ENCODE measurements at places on chromosomes 4 and X.

GRCh38 chr4:157838366-157838765 lies 334.5 kb downstream of the GASK1B start:
- no peak for DNase-seq

DNA sequence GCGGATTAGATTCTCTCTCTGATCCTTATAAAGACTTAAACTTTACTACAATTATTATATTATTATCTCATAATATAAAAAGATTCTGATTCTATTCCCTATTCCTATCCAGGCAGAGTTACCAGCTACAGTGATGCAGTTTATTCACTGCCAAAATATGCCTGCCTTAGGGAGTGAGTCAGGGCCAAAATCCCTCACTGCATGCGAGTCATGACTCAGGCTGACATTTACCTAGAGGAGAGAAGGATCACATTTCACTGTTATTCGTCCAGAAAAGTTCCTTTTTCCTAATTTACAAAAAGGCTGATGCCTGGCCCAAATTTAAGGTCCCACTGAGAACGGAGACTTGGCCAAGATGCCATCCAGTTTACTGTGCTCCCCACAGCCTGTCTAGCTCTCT lies 168.5 kb upstream of the LDB2 start:
- no peak for DNase-seq

DNA sequence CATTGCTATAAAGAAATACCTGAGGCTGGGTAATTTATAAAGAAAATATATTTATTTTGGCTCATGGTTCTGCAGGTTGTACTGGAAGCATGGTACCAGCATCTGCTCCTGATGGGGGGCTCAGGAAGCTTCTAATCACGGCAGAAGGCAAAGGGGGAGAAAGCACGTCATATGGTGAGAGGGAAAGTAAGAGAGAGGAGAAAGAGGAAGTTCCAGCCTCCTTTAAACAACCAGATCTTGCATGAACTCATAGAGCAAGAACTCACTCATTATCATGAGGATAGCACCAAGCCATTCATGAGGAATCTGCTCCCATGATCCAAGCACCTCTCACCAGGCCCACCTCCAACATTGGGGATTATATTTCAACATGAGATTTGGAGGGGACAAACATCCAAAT lies 125.0 kb upstream of the GRPR start:
- no peak for DNase-seq

GRCh38 chr4:4289597-4289940 lies 385 bp downstream of the LYAR start:
- DNase-seq = no peak

DNA sequence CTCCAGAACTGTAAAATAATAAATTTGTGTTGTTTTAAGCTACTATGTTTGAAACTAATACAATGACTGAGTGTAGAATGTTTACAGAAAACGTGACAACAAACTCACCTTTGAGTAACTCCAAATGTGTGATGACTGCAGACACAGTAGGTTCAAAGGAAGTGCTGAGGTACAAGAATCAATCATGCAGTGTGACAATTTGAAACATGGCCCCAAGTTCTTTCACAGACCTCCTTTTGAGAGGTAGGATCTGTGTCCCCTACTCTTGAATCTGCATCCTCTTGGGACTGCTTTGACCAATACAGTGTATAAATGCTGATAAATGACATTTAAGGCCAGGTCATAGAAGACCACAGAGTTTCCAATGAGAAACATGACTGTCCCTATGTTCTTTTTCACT lies 667.7 kb upstream of the DIPK2B start:
- no peak for DNase-seq

DNA sequence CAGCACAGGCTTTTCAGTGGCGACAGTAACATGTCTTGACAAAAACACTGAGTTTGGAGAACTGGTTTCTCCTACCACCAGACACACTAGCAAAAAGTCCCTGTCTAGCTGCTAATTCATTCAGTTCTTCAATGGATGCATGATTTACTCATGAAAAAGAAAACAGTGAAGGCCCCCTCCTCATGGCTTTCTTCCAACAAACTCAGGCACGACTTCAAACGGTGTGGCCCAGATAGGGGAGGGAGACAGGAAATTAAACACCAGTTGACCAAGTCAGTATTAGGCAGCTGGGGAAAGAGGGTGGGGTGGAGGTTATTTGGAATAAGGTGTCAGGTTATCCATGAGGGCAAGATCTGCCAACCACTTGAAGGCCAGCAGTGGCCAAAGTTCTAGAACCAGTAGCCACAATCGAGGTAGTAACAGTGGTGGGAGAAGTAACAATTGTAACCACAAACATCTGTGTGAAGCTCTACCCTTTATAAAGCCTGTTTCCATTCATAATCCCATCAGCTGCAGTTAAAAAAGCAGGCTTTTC lies 60.2 kb downstream of the SEPSECS start:
- DNase-seq = no peak

GRCh38 chrX:107769581-107770317 lies 5.8 kb downstream of the TSC22D3 start:
- no peak for DNase-seq

DNA sequence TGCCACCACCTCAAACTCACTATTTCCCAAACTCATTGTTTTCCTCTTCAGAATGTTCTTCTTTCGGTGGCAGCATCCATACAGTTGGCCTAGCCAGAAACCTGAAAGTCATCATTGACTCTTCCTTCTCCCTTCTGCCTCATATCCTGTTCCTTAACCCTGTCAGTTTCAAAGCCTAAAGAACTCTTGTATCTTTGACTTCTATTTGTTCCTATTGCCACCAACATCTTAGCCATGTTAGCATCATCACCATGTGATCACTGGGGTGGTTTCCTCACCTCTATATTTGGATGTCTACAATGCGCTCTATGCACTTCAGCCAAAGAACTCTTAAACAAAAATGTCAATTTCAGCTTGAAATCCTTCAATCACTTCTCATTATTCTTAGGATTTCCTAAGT lies 29.0 kb downstream of the DDX60L start:
- DNase-seq = no peak

- DNase-seq = no peak
Observed at GRCh38 chr4:26141911-26142638, 178.7 kb upstream of the RBPJ start.

DNA sequence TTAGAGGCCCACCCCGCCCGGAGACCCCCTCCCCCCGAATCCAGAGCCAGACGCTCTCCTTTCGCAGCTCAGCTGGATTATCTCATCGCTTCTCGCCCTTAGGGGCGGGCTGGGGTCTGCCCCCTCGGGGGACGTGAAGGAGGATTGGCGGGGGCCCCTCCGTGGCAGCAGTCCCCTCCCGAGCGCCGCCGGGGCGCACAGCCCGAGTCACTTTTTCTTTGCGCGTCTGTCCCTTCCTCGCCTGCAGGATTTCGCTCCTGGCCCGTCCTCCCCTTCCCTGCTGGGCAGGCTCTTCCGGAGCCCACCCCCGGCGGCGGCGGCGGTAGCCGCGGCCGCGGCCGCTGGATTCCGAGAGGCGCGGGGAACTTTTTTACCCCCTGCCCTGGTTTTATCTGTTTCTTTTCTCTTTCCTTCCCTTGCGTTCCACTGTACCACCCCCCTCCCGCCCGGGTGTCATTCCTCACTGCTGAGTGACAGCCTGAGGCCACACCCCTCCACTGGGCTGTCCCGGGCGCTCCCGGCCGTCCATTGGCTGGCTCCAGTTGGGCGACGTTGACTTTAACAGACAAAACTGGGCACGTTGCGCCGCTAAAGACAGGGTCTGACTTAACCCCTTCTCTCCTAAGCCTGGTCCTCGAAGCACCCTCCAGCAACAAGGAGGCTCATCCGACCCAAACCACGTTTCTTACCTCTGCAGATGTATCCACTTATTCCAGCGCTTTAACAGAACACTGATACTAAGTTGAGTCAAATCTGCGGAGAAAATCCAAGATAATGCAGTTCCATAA lies 492 bp upstream of the NKX3-2 start:
- peak; percentile 49 for DNase-seq

GRCh38 chrX:105876658-105877057 lies 54.3 kb downstream of the NRK start:
- DNase-seq = no peak

- DNase-seq = no peak
Observed at GRCh38 chrX:152170621-152171020, 32.2 kb upstream of the MAGEA10 start.

DNA sequence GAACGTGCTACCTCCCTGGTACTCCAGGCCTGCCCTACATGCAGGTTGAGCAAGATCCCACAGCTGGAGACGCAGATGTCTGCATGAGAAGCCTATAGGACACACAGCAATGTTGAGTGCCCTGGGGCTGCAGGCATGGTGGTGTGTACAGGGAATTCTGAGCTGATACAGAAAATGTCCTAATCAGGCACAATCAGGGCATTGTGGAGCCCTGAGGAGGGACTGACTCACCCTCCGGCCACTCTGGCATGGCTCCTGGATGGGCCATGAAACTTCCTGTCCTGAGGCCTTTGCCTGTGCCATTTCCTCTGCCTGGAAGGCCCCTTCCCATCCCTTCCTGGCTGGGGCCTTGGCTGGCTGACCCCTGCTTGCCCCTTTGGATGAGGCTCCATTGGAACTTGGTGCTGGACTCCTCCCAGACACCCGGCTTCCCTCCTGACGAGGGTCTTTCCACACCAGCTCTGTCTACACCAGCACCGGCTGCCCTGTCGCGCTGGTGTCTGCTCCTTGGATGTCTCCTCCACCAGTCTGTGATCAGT lies 16.7 kb upstream of the AFAP1 start:
- no peak for DNase-seq

- no peak for DNase-seq
Observed at GRCh38 chr4:118954246-118954645, 65.6 kb downstream of the SYNPO2 start.

- no peak for DNase-seq
Observed at GRCh38 chrX:40290517-40290916, 192.8 kb upstream of the BCOR start.

DNA sequence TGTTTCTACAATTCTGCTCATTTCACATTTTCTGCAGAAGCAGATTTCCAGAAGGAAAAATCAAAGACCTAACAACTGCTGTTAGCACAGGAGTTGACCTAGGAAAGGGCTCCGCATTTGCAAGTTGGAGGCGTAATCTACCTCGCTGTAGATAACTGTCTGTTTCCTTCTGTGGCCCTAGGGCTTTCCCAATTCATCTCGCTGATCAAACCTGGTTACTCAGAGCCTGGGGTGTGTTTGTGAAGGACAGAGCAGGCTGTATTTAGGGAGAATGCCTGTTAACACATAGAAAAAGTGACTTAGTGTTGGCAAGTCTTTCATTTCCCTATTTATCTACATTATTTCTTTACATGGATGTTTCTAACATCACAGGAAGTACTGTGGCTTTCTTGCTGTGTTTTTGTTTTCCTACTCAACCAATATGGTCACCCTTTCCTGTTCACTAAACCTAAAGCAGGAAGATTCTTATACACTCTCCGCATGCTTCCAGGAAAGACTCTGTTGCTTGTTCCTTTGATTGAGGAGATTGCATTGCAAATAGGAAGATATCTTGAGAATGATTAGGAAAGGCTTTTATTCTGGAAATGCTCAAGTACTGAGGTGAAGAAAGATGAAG lies 40.5 kb downstream of the AGA start:
- no peak for DNase-seq

GRCh38 chr4:147799986-147800555 lies 68.2 kb downstream of the ARHGAP10 start:
- peak; percentile 37 for DNase-seq

GRCh38 chr4:87679449-87680169 lies 29.5 kb downstream of the DMP1 start:
- peak; percentile 8 for DNase-seq

- DNase-seq = no peak
Observed at GRCh38 chr4:122576261-122577188, 44.3 kb downstream of the IL21 start.

DNA sequence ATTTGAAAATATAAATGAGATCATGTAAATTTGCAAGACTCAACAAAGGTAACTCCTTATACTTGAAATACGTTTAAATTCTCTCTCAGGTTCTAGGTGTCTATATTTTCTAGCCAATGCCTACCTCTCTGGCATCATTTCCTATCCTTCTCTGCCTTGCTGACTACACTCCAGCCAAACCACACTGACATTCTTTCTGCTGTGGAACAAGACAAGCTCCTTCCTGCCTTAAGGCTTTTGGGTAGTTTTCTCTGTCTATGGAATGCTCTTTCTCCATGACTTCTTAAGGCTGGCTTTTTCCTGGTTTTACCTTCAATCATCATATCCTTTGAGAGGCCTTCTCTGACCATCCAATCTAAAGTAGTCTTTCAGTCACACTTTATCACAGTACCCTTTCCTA lies 201.0 kb downstream of the SPRY1 start:
- no peak for DNase-seq

GRCh38 chr4:72875138-72875537 lies 194.4 kb downstream of the COX18 start:
- no peak for DNase-seq

- DNase-seq = no peak
Observed at GRCh38 chrX:150933945-150934350, 35.5 kb upstream of the CD99L2 start.

DNA sequence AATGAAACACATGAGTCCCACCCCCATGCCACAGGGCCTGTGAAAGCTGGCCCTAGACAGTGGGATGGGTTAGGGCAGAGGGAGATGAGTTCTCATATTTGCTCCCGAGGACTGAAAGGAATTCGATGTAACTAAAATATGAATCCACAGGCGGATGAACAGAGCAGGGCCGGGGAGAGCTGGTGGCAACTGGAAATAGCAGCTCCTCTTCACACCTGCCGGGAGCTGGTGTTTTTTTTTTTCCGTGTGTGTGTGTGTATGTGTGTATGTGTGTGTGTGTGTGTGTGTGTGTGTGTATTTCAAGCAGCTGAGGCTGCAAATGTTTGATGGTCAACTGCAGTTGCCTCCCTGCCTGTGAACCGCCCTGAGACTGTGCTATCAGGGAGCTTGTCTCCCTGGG lies 115.1 kb upstream of the PSAPL1 start:
- no peak for DNase-seq

DNA sequence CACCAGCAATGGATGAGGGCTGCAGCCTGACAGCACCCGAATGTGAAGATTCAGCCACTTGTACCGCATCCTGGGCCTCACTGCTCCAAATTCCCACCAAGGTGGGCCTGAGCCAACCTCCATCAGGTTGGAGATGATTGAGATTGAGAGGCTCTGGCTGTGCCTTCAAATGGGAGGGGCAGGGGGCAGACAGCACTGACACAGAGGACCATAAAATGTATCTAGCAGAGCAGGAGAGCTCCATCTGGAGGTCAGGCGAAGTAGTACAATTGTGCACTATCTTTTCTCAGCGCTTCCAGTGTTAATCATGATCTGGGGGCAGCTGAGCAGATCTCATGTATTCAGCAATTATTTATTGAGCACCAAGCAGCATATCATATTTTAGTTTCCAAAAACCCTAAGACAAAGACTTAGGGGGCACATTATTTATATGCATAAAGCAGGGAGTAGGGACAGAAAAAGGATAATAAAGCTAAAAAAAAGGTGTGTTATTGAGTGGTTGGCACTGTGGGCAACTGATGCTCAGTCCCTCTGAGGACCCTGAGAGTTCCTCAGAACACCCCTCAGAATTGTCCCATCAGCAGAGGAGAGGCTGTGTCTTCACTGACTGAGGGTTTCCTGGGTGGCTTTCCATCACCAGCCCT lies 31.6 kb upstream of the C1QTNF7 start:
- peak; percentile 23 for DNase-seq

GRCh38 chr4:155582971-155583437 lies 83.6 kb upstream of the GUCY1A1 start:
- no peak for DNase-seq

Measured in stimulated activated CD4-positive, alpha-beta T cell treated with anti-CD3 and anti-CD28 coated beads, TNF-alpha, amount 100 ng/mL, for 48 hours (primary cell).